Heart left ventricle (tissue), 16 donors: ENCODE measurements at places on chromosomes 12 and 14. TPM values are rescaled to one million over a fixed set of nuclear protein-coding genes. Genes with fewer than 3 reads are reported as not detected.

DNA sequence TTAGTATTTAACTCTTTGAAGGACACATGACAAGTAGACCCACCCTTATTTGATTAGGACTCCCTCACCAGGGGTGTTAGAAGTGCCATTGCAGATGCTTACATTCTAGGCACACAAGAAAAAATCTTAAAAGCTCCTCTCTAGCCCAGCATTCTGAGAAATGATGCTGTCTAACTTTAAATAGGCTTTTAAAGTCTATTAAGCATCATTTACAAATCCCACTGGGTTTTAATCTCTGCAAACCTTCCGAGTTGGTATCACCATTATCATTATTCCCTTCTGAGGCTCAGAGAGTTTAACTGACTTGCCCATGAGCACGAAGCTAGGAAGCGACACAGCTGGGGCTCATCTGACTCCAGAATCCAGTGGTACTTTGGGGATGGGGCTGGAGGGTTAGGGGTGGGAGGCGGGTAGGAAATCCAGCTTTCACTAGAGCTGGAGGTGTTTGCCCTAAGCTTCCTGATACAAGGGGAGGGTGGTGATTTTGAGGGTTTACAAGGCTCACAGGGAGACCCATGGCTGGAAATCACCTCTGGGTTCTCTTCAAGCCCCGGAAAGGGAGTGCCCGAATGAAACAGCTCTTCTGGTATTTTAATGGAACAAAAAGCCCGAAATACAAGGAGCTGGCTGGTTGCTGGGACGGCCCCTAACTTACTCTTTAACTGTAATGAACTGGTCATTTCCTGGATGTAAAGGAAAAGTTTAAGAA lies 109.2 kb upstream of the FUT8 start:
- DNase-seq = no peak
- no peak overlapping the region for H3K4me3 ChIP-seq
- H3K27ac ChIP-seq = no peak overlapping the region
- no peaks in the 10 kb centered on the region for H3K4me1 ChIP-seq
- H3K27me3 ChIP-seq = no peaks in the 10 kb centered on the region

DNA sequence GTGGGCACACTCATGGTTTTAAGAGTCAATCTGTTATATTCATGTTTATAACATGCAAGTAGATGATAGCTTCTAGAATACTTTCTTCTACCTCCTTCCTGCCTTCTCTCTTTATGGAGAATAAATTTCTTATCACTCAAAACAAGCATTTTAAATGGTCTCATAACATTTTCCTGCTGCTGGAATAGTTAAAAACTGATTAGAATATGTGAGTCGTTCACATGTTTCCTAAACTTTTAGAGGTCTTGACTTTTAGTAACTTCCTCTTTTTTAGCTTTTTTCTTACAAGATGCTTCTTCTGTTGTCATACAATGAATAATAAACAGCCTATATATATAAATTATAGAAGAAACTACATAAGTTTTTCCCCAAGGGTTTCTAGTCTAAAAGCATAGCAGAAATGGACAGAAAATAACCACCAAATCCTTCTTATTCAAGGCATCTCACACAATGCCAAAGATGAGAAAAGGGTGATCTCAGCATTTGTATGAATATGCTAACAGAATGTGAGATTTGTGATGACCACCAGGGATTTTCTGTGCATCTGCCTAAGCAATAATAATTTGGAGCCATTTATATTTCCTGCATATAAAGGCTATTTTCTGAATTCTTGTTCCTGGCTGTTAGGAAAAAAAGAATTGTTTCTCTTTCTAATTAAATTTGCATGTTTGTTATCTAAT lies 127.8 kb downstream of the DAAM1 start:
- DNase-seq = no peak
- H3K36me3 ChIP-seq = no peaks in the 10 kb centered on the region
- H3K27me3 ChIP-seq = no peaks in the 10 kb centered on the region
- H3K27ac ChIP-seq = no peak overlapping the region

DNA sequence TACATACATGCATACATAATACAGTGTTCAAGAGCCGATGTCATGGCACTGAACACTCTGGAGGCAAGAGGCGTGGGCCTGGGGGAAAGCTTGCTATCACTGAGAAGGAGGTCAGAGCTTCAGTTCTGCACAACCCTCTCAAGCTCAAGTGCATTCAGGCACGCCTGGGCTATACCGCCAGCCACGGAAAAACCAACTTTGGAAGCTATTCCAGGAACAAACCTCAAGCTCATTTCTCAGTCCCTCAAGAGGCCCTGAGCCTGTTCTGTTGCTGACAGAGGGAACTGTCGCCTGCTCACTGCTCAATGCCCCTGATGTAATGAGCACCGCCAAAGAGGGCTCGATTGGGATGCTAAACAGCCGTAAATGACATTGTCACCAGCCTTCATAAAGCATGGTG lies 9.2 kb downstream of the NOS1 start:
- DNase-seq = no peak
- peaks cover 16% of the 10 kb centered on the region for H3K27me3 ChIP-seq
- no peaks in the 10 kb centered on the region for H3K36me3 ChIP-seq

CTSG gene
- 0.45 TPM for total RNA-seq

- H3K4me3 ChIP-seq = no peak overlapping the region
- H3K4me1 ChIP-seq = peaks cover 7% of the 10 kb centered on the region
- no peak for DNase-seq
- H3K27ac ChIP-seq = no peak overlapping the region
Measured at GRCh38 chr12:49415521-49415970, 48.3 kb downstream of the SPATS2 start.

DNA sequence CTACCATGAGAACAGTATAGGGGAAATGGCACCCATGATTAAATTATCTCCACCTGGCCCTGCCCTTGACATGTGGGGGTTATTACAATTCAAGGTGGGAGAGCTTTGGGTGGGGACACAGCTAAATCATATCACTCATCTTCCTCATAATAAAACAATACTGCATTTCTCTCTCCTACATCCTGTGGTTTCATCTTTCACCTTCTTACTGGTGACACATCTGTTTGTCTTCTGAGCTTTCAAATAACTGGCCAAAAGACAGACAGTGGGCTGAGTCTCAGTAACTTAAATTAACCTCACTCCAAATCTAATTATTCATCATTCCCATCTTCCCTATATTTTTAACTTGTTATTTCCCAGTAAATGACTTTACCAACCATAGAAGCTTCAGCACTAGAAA lies 729.7 kb upstream of the USP15 start:
- no peak overlapping the region for H3K27ac ChIP-seq
- no peak for DNase-seq
- H3K4me3 ChIP-seq = no peak overlapping the region
- no peaks in the 10 kb centered on the region for H3K4me1 ChIP-seq

GRCh38 chr12:79775355-79776027 lies 84.7 kb upstream of the PAWR start:
- no peaks in the 10 kb centered on the region for H3K36me3 ChIP-seq
- peak overlapping the region; percentile 29 for H3K27ac ChIP-seq
- H3K4me3 ChIP-seq = no peak overlapping the region

DNA sequence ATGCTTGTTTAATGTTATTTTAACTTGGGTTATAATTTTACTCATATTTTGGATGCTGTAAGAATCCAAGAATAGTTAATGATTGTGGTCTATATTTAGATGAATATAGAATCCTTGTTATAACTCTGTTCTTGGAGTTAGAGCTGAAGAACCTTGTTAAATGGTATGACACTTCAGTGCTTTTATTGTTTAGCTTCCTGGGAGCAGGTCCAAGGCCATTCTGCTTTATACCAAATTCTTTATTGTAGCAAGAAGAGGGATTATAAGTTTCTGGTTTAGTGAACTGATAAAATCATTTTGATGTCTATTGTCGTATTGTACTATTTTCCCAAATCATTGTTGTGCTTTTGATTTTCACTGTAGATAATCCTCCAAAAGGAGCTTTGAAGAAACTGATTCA lies 69.4 kb downstream of the MIA2 start:
- peaks cover 82% of the 10 kb centered on the region for H3K36me3 ChIP-seq
- no peaks in the 10 kb centered on the region for H3K27me3 ChIP-seq
- no peak for DNase-seq
- peaks cover 4% of the 10 kb centered on the region for H3K4me1 ChIP-seq
- no peak overlapping the region for H3K4me3 ChIP-seq
